ENCODE measurements at places on chromosomes 1 and 21.

- peak; percentile 16 for DNase-seq
Measured at GRCh38 chr1:183871142-183871541, 66.2 kb downstream of the RGL1 start.

DNA sequence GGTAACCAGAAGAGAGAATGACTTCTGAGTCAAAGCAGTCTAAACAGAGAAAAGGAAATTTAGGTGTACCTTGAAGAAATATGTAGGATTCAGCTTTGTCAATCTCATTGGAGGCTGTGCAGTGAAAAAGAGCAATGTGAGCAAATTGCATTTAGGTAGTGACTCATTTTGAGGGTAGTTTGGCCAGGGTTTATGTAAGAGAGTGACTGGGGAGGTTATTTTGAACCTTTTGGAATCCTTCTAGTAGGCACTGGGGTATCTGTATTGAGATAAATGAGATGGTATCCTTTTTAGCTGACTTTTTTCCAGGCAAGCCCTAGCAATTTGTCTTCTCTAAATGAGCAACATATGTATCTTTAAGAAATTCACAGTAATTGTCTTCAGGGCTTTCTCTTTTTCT is 95.9 kb downstream of the DISP1 start:
- no peak for DNase-seq

- no peak for DNase-seq
Measured at GRCh38 chr1:108881369-108881768, 4.6 kb downstream of the GPSM2 start.

DNA sequence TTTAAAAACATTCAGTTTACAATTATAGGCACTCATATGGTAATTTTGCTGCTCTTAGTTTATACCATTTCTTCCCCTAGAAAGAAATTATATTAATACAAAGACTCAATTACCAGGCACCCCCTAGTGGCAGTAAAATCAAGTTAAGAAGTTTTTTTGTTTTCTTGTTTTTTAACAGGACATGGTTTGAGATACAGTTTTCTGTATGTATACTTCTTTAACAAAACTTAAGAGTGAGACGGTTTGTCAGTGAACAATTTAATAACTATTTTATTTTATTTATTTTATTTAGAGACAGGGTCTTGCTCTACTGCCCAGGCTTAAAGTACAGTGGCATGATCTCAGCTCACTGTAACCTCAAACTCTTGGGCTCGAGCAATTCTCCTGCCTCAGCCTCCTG is 224.6 kb downstream of the FAF1 start:
- DNase-seq, result no peak

DNA sequence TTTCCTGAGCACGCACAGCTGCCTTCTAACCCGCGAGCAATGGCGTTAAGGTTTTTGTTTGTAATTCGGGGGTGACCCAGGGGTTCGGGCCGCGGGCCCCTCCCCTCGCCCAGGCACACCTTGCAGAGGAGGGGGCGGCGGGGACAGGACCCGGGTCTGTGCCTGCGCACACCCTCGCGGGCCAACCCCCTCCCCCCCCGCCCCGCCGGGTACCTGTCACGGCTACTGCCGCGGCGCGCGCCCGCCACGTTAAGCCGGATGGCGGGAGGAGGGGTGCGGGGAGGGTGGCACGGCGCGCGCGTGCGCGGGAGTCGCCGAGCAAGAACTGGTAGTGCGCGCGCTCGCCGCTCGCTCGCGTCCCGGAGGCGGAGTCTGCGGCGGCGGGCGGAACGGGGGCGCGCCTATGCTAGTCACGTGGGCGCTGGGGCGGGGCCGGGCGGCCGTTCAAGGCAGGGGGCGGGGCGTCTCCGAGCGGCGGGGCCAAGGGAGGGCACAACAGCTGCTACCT is at the start of gene TPTE:
Gene TPTE, plus strand, starts transcription at position 493 of the 508 bp plus-strand sequence. CDS start 17,141 bp downstream, outside the sequence.
- no peak for DNase-seq

DNA sequence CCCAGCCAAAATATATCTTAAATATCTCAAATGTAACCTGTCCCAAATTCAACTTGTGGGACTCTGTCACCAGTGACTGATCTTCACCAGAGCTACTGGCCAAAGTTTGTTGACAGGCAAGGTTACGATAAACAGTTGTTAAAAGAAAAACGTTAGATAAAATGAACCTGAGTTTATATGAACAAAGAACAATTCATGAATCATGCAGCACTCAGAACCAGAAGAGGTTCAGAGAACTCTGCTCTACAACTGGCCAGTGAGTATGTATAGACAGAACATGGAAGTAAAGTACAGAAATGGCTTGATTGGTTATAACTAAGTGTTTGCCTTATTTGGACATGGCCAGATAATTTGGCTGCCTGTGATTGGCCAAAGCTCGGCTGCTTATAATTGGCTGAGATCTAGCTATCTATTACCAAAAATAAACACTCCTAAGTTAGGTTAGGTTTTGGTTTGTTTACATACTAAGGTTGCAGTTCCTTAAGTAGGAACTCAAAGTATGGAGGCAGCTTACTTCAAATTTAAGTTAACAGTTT is 25.5 kb downstream of the BTBD8 start:
- DNase-seq, result no peak

DNA sequence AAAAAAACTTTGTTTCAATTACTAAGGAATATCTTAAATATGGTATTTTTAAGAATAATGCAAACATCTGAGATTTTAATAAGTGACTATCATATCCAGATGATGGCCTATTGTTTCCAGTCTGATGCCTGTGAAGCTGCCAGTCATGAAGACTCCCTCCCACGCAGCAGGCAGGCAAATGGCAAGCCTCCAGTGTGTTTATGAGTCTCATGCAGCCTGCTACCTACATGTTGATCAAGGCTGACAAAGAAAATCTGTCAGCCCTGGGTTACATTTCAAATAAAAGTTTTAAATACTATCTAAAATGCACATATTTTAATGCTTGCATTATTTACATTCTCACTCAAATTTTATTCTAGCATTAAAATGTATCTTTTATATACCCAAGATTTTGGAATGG is 137.6 kb upstream of the RNPC3 start:
- DNase-seq, result no peak

DNA sequence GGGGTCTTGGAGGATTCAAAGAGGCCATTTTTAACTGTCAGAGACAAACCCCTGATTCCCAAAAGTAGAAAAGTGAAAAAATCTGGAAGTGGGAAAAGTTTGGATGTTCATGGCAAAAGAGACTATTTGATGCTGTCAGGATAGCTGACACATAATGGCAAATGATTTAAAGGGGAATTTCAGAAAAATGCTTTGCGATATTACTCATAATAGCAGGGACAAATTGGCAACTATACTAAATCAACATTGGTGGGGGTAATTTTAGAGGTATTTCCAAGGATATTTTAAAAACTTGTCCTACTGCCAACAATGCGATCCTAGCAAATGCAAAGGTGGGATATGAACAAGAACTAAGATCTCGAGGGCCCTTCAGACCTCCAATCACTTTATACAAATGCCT is 5.3 kb upstream of the GSTM4 start:
- no peak for DNase-seq

- no peak for DNase-seq
Measured at GRCh38 chr1:1540818-1541628, 599 bp upstream of the TMEM240 start.

- no peak for DNase-seq
Measured at GRCh38 chr21:42002421-42002958, 7.7 kb downstream of the ZBTB21 start.

- DNase-seq, result no peak
Measured at GRCh38 chr21:32800056-32800455, 28.5 kb upstream of the PAXBP1 start.

DNA sequence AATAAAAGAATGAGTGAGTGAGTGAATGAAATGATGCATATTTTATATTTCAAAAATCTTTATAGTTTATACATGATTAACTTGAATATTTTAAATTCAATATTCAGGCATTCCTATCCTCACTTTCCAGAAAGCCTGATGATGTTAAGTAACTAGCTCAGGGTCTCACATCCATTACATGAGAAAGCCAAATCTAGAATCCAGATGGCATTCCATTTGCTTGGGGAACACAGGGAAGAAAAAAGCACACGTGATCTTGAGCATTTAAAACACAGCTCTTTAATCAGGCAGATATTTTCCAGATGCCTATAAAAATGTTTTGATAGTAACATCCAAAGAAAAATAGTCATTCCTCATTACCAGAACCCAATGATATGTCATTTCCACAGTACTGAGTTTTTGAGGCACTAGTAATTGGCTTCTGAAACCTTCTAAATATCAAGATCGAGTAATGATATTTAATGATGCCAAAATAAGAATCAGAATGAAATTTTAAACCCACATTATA is 291.9 kb downstream of the DSCAM start:
- no peak for DNase-seq

GRCh38 chr1:186739515-186739914 is 59.3 kb upstream of the PTGS2 start:
- no peak for DNase-seq

DNA sequence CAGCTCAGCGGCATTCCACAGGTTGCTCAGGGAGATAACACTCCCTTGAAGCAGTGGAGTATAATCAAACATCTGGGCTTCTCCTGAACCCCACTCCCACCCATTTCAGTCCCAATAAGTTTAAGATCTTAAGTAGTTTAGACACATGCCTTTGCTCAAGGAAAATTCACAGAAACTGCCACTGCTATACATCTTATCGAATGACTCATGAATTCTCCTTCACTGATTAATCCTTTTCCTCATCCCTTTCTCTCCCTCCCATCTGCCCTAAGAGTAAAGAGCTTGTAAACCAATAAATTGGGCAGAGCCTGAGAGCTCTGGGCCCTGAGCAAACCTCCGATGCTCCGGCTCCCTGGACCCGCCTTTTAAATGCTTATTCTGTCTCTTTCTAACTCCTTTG is 10.2 kb downstream of the VN1R5 start:
- no peak for DNase-seq

DNA sequence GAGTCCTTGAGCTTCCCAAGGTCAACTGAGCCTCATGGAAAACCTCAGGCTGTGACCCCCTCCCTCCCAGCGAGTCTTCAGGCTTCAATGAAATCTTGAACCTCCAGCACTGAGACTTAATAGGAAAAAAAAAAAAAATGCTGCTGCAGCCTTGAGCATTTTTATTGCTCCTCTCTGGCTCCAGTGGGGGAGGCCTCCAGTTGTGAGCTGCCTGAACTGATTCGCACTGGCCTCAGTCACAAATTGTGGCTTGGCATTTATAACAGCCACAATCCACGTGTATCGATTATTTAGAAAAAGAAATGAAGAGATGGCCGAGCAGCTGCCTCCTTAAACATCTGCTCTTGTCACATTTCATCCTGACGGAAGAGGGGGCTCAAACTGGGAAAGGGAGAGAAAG is 173.0 kb downstream of the PRDM2 start:
- DNase-seq, result no peak

- DNase-seq, result no peak
Measured at GRCh38 chr21:18089786-18090185, 154.8 kb upstream of the CHODL start.

DNA sequence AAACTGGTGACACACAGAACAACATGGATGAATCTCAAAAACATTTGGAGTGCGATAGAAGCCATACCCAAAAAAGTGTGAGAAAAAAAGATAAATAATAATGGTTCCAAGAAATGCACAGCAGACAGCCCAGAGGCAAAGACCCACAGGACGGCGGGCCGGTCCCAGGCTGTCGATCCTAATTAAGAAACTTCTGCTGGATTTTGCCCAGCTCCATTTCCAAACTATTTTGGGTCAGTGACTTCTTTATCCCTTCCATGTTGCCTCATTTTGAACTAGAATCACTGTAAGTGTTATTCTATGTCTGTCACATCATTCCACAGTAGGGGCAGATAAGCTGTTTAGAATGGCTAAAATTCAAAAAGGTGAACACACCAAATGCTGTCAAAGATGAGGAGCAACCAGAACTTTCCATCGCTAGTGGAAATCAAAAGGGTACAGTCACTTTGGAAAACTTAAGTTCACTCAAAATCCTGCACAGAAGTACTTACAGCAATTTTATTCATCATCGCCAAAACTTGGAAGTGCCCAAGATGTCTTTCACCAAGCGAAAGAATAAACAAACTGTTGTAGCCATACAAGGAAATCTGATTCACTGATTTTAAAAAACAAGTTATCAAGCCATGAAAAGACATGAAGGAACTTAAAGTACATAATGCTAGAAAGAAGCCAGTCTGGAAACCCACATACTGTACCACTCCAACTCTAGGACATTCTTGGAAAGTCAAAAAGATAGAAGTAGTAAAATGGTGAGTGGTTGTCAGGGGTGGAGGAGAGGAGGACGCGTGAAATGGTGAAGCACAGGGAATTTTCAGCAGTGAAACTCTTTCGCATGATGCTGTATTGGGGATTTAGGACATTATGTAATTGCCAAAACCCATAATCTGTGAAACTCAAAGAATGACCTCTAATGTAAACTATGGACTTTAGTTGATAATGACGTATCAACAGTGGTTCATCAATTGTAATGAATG is 7.5 kb downstream of the NBPF1 start:
- no peak for DNase-seq

DNA sequence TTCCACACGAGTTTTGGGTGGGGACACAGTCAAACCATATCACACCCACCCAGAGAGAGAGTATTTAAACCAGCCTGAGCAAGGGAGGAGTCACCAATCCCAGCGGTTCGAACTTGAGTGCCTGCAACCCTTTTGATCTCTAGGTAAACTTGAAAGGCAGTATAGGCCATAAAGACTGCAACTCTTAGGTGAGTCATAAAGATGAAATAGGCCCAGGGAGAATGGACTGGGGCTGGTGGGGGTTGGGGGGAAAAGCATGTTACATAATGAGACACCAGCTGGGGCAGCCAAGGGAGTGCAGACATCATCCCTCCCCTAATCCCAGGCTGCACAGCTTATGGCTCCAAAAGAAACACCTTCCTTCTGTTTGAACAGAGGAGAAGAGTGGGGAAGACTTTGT is 99.8 kb upstream of the LHX8 start:
- no peak for DNase-seq

DNA sequence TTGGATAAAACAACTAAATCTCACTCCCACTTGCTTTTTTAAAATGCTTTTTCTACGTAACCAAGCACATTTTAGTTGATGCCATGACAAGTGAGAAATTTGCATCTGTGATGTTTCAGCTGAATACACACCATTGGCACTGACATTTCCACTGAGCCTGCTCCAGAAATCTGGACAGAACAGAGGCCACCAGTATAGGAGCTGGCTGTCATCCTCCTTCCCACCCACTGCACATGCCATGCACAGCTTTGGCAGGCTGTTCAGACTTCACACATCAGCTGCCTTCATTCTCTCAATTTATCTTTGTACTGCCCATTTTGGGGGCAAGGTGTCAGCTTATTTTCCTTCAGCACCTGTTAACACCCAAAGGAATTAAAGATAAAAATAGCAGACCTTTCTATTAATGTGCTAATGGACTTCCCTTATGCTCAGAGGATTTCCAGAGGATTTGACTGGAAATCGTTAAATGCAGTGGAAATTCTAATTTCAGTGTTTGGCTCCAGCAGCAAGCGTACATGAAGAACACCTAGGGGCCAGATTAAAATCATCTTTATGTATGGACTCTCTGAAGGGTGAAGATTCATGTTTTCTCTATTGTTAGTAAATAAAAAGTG is 12.9 kb upstream of the PODN start:
- no peak for DNase-seq

GRCh38 chr1:200334661-200335256 is 75.1 kb downstream of the ZNF281 start:
- DNase-seq, result peak; percentile 56

- DNase-seq, result no peak
Measured at GRCh38 chr1:40431385-40431784, 18.9 kb upstream of the ZFP69B start.

Measured in HepG2 (cell line).